ENCODE measurements at places on chromosomes 6 and 20.
A peak's percentile ranks its signal among the peaks of the same experiment; 100 is the strongest.

DNA sequence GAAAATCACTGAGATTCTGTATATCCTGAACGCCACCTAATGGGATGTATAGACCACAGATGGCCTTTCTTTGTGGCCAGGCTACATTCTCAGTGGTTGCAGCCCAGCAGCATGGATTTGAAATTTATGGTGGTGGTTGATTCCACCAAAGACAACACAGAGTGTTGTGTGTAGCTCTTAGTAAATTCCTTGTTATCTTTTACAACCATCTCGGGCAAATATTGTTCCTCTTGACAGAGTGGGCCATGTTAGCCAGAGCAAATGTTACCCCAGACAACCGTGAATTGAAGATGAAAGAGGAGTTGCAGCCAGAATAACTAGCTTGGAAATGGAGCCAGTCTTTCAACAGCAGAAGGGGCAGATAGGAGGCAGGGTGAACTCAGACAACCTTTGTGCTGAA, 39.5 kb downstream of the SLC24A3 start:
- no peak for DNase-seq

DNA sequence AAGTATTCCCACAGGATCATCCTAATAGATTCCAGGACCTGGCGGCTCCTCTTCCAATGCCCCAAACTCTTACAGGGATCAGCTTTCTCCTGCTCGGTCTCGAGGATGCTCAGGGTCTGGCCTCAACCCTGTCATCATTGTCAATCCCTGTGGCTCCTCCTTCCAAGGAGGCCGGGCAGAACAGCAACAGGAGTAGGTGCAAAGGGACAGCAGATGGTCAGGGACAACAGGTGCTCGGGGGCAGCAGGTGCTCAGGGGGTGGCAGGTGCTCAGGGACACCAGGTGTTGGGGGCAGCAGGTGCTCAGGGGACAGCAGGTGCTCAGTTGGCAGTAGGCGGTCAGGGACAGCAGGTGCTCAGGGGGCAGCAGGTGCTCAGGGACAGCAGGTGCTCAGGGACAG, 84.8 kb downstream of the TTLL2 start:
- DNase-seq: no peak

- DNase-seq: no peak
Measured at GRCh38 chr6:106745197-106745770, 115.9 kb downstream of the QRSL1 start.

- peak; percentile 46 for DNase-seq
Measured at GRCh38 chr6:137043710-137044365, 927 bp downstream of the IL20RA start.

GRCh38 chr20:42041000-42041565, 422.9 kb upstream of the CHD6 start:
- DNase-seq: no peak

DNA sequence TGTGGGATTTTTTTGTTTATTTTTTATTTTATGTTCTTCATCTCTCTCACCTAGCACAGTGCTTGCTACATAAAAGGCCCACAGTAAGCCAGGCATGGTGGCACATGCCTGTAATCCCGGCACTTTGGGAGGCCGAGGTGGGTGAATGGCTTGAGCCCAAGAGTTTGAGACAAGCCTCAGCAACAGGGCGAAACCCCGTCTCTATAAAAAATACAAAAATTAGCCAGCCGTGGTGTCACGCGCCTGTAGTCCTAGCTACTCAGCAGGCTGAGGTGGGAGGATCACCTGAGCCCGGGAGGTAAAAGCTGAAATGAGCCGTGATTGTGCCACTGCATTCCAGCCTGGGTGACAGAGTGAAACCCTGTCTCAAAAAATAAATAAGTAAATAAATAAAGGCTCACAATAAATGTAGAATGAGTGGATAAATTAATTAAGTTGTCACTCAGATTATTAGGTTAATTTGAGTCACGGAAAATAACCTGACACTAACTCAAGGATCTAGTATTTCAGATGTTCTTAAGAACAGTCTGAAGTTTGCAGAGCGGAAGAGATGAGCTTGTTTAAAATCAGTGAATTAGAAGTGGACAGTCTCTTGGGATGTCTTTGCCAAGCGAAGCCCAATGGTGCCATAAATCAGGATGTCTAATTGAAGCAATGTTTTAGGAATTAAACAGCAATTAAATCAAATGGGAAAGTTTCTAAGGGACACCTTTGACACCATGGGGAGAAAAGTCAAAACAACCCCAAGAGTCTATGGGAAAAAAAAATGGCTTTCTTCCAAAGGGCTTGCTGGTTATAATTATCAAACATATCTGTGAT, 214.4 kb downstream of the ZNF217 start:
- DNase-seq: no peak

- no peak for DNase-seq
Measured at GRCh38 chr6:131372535-131372934, 200.5 kb upstream of the ARG1 start.
